Stimulated activated CD4-positive, alpha-beta T cell treated with anti-CD3 and anti-CD28 coated beads, Interleukin-1b, Interleukin-23, amount 100 ng/mL, for 24 hours (primary cell): ENCODE measurements at places on chromosomes 1 and 21.

DNA sequence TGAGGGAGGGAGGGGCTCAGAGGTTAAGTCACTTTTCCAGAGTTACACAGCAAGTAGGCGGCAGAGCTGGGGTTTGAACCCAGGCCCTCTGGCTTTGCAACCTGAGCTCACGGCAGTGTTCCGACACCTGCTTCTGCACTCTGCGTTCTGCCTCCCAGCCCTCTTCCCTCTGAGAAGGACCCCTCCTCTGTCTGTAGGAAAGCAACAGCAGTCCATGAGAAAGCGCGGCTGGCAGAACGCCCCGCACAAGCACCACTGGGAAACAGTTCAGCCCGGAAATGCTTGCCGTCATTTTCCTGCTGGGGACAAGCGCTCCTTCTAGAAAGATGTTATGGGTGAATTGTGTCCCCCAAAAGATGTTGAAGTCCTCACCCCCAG, 241.1 kb downstream of the NPHP4 start:
- DNase-seq = no peak

DNA sequence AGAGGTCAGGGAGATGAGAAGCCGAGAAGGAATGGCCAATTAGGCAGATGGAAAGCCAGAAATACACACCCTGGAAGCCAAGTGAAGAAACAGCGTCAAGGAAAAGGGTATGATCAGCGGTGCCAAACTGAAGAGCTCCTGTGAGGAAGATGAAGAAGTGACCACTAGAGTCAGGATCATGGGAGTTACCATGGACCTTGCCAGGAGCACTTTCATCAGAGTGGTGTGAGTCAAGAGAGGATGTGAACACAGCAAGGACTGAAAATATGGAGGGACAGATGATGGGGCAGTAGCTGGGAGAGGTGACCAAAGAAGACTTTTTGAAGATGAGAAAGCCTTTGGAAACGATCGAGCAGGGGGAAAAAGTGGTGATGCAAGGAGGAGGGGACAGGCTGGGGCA, 50.4 kb downstream of the CD34 start:
- DNase-seq = no peak

DNA sequence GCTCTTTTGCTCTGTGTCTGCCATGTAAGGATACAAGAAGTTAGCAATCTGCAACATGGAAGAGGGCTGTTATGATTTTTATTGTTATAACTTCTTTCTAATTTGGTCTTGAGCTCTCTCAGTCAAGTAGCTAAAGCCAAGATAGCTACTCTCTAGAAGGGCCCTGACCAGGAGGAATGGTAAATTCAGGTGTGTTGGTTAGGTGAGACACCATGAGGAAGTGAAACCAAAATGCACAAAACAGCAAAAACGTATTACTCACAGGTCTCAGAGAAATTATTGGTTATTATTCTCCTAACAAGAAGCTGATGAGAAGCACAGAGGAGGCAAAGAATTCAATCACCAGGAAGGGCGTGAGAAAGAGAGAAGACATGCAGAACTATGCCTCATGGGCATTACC, 51.8 kb upstream of the INSL5 start:
- no peak for DNase-seq

- no peak for DNase-seq
Measured at GRCh38 chr1:205565799-205566198, 61.3 kb downstream of the CDK18 start.

- DNase-seq = no peak
Measured at GRCh38 chr1:157975228-157975950, 18.1 kb upstream of the KIRREL1 start.

- no peak for DNase-seq
Measured at GRCh38 chr21:42760361-42760950, 107.0 kb downstream of the PDE9A start.

DNA sequence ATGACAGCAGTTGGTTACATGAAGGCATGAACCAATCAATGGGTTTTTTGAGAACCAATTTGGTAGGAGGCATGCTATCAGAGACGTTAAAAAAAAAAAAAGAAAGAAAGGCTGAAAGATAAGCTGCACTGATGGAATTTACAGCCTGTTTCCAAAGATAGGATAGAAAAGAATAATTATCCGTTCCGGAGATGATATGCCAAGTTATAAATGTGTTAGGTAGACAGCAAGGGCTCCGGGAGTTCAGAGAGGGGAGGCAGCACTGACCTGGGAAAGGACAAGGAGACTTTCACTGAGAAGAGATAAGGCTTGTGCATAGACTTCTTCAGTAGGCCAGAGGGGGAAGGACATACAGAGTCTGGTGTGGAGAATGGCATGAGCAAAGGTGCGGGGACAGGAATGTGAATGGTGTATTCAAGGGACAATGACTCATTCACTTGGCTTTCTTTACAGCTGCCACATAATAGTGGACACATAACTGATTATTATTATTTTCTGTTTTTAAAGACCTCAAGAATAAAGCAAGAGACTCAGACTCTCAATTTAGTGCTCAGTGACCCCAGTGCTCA, 24.8 kb upstream of the ACBD6 start:
- no peak for DNase-seq

DNA sequence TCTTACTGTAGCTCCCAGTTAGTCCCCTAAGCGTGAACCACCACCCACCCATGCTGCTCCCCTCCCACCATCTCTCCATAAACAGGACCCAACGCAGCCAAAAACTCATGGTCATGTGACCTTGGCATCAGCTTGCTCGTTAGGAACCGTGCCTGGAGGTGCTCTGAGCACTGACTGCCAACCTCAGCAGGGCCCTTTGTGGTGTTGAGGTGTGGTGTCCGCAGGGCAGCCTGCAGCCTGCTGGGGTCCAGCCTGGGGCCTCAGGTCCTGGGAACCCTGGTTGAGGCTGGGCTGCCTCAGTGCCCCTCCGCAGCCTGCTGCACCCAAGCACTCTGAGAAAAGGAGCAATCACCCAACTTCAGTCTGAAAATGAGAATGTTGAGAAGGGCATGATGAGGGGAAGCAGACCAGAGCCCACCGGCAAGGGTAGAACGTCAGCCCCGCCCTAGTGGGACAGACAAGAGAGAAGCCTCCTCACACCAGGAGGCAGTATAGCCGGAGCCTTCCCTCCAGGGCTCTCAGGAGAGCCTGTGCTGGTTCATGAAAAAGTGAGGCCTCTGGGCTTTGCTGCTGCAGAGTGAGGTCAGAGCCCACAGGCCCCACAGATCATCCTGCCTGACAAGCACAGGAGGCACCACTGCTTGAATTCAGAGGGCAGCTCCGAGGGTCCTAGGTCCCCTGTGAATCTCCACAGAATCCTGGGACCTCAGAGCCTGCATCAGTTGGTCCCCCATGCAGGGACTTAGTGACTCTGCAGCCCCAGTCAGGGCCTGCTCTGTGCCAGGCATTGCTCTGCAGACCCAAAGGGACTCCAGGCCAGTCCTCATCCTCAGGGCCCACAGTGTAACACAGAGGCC, 4.9 kb upstream of the COL6A2 start:
- no peak for DNase-seq
